ENCODE measurements at places on chromosomes 3 and 15.

- no peak for DNase-seq
Observed at GRCh38 chr3:112638327-112639020, 2.5 kb downstream of the CCDC80 start.

GRCh38 chr3:73633916-73634344 lies 9.2 kb upstream of the PDZRN3 start:
- no peak for DNase-seq

GRCh38 chr3:168596175-168596823 lies 500.6 kb upstream of the GOLIM4 start:
- DNase-seq: no peak

- no peak for DNase-seq
Observed at GRCh38 chr15:26125664-26126063, 262.5 kb upstream of the ATP10A start.

DNA sequence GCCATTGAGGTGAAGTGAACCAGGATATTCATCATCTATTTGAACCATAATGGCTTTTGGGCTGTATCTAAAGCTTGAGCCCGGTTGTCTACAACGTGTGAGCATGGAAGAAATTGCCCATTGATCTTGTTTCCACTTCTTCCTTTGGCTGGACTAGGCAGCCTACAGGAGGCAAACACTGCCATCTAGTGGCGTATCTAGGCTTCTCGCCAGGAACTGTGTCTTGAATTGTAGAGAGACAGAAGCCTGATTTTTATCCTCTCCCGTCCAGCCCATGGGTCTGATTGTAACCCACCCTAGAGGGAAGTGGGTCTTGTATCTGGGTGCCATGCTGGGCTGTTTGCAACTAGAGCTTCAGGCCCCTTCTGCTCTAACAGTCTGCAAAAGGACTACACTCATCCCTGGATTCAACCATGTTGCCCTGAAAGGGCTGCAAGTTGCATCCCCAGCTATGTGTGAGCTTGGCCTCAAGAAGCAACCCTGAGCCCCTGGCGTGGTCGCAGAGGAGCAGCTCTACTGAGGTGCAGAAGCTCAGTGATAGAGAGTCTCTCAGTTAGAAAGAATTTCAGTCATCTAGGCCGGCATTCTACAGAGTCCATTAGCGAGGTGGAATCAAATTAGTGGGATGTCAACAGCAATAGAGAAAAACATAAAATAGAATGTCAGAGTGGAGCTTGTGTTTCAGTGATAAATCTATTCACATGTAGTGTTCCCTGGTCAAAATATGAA lies 170.2 kb upstream of the UMPS start:
- DNase-seq: peak; percentile 30

- no peak for DNase-seq
Observed at GRCh38 chr15:72760590-72761260, 22.8 kb downstream of the ADPGK start.
